ENCODE measurements at places on chromosomes 1 and 21.

DNA sequence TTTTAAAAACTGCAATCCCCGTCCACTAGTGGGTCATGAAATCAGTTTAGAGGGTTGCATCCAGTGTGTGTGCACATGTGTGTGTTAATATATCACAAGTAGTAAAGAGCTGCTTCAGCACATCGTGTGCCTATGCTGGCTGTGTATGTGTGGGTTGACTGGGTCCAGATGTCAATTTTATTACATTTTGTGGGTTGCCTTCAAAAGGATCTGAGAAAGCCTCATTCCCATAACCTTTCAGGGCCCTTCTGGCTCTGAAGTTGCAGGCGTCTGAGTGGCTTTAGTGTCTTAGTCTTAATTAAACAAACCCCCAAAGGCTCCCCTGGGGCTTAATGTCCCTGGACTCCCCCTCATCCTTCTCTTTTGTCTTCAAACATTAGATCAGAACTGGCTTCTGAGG lies 19.8 kb downstream of the PLA2G2D start:
- no peak for DNase-seq

- DNase-seq = no peak
Measured at GRCh38 chr1:229059671-229060539, 211.0 kb upstream of the RAB4A start.

DNA sequence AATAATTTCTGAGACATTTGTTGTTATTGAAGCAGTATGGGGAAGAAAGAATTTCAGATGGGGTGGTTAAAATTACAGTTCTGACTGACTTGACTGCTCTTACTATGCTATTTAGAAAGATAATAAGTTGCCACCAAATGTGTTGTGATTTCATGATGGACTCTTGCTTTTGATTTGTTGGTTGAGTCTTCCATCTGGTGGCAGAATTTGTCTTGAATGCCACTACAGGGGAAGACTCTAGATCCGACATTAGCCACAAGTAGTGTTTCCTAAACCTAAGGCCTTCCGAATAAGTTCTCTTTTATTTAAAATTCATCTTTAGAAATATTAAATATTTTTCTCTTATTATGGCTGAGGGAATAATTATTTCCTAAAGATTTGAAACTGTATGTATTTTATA lies 190.9 kb upstream of the ADGRL4 start:
- DNase-seq = peak; percentile 30

GRCh38 chr21:25872271-25872670 lies 137.5 kb downstream of the GABPA start:
- no peak for DNase-seq

DNA sequence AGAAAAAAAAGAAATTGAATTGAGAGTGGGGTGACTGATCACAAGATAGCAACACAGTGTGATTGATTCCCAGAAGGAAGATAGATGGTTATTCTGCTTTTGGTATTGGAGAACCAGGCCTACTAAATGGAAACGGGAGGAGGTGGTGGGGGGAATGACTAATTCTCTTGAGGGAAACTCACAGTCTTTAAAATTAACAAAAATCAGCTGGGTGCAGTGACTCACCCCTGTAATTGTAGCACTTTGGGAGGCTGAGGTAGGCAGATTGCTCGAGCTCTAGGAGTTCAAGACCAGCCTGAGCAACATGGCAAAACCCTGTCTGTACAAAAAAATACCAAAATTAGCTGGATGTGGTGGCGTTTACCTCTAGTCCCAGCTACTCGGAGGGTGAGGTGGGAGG lies 134.6 kb upstream of the PDE4B start:
- peak; percentile 22 for DNase-seq

- no peak for DNase-seq
Measured at GRCh38 chr21:45868488-45868887, 113.1 kb upstream of the COL6A1 start.

DNA sequence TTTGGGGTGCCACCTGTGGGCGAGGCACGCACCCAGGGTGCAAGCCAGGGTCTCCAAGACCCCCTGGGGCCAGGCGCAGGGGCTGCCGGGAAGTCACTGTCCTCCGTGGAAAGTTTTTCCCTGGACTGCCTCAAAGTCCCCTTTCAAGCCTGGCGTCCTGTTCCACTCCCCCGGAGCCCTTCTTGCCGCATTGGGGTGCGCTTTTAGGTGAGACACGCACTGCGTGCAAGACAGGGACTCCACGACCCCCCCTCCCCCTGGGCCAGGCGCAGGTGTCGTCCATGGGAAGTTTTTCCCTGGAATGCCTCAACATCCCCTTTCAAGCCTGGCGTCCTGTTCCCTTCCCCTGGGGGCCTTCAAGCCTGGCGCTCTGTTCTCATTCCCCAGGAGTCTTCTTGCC lies 137.1 kb downstream of the LIPI start:
- DNase-seq = no peak

DNA sequence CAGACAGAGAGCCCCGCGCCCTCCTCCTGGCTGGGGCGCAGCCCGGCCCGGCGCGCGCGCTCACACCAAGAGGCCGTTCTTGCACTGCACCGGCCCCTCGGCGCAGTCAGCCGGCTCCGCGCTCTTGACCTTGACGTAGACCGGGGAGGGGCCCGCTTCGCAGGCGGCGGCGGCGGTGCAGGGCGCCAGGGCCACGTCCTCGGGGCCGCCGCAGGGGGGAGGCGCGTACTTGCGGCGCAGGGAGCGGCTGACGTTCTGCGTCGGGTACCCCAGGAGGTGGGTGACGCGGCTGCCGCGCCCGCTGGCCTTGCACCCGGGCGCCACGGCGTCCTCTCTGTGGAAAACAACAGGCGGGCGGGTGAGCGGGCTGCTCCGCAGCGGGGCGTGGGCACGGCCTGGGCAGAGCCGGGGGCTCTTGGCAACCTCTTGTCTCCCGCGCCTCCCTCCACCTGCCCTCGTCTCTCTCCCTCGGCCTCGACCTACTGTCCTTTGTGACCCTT lies 7.7 kb downstream of the VSIG8 start:
- peak; percentile 84 for DNase-seq

GRCh38 chr21:44703731-44704635 lies 7.0 kb downstream of the KRTAP10-12 start:
- no peak for DNase-seq

- DNase-seq = no peak
Measured at GRCh38 chr1:172390301-172390682, 30.2 kb upstream of the C1orf105 start.

DNA sequence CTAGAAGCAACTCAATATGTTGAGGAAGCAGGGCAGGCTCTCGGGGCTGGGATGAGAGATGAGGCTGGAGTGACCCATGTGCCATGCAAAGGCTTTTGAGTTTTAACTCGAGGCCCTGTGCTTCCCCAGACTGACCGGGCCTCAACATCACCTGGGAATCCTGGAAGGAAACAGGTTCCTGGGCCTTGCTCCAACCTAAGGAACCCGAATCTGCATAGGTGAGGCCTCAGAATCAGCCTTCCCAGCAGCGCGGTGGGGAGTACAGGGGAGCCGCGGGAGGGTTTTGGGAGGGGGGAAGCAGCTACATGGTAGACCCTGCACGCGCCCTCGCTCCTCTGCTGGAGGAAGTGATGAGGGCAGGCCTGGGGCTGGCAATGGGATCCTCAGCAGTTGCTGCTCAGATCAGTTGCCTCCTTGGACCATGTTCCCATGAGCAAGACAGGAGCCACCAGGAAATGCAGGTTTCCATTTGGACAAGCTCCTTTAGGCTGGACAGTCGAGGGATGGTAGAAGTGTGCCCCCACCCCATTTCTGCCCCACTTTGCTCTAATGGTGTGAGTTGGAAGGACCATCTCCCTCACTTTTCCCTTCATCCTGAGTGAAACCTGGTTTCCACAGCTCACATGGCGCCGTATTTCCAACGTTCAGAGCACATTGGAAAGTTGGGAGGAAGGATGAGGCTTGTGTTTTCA lies 4.5 kb upstream of the KIAA1614 start:
- DNase-seq = no peak

DNA sequence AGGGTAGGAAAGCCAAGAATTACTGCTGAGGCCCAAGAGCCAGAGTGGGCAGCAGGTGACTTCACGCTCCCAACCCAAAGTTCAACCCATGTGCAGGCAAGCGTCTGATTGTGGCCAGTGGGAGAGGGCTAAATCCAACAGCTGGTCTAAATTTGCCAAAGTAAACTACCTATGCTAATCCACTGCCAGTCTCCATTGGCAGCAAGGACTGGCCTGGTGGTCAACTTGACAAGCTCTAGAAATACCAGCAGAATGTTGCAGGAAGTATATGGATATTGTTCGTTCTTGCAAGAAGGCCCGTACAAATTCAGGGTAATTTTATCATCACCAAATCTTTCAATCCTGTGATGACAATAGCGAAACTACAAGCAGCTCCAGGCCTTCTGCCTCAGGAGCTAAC lies 1.5 kb downstream of the TMEM63A start:
- DNase-seq = no peak

GRCh38 chr1:38788341-38789336 lies 70.9 kb downstream of the RRAGC start:
- DNase-seq = no peak

DNA sequence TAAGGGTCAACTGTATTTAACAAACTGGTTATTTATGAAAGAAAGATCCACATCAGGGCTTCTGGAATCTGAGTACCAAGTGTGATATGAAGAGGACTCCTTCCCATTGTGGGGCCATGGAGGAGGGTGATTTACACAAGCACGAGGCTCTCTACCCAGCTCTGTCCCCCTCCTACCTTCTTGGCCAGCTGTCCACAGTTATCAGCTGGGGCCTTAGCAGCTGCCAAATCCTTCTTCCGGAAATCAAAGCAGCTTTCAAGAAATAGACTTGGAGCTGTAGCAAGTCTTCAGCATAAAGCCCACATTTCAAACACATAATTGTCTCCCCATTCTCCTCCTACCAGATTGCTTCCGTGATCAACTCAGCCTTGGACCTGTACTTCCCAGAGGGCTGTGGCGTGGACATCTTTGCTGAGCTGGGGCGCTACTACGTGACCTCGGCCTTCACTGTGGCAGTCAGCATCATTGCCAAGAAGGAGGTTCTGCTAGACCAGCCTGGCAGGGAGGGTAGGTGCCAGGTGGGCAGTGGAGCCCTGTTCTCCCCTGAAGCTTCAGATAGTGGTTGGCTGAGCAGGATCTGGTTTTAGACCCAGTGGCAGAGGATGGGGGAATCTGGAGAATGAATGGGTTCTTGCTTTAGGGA lies 15.5 kb downstream of the AZIN2 start:
- DNase-seq = no peak

GRCh38 chr1:241024834-241025233 lies 332.2 kb downstream of the RGS7 start:
- no peak for DNase-seq

DNA sequence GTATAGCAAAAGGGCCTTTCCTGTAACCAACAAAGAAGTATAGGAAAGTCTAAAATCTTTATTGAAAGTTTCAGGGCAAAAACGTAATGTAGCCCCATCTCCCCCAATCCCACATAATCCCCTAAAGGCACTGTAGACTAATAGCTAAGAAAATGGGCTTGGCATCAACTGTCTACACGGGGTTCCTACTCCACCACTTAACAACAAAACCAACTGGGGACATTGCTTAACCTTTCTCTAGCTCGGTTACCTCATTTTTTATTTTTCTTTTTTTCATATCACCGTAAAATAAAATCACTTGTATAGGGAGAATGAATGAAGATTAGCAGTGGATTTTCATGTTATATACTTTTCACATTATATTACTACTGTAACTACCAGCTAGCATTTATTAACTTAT lies 12.3 kb downstream of the MACF1 start:
- no peak for DNase-seq

GRCh38 chr1:182614796-182615454 lies 10.7 kb upstream of the RGS16 start:
- DNase-seq = peak; percentile 92

DNA sequence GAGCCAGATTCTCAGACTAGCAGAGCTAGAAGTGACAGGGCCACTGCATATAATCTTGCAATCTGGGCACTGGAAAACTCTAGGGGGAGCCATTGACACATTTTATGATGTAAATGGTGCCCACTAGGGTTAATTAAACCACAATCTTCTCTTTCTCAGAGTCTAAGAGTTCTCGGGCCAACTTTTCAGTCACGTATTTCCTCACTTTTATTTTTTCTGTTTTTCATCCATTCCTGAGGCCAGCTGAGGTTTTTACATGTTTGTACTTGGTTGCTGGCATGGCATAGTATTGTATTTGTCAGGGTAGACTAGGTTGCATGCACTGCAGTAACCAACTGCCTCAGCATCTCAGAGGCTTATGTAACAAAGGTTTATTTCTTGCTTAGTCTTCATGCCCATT lies 138.2 kb downstream of the ZNF326 start:
- DNase-seq = peak; percentile 28

GRCh38 chr21:27265949-27266348 lies 299.1 kb upstream of the ADAMTS5 start:
- DNase-seq = no peak

GRCh38 chr1:27143401-27143800 lies 11.5 kb downstream of the SLC9A1 start:
- DNase-seq = no peak

- peak; percentile 70 for DNase-seq
Measured at GRCh38 chr1:91795591-91796389, 90.2 kb downstream of the TGFBR3 start.

- DNase-seq = no peak
Measured at GRCh38 chr1:218698141-218698540, 353.0 kb downstream of the TGFB2 start.

GRCh38 chr21:40689217-40689616 lies 157.7 kb downstream of the DSCAM start:
- DNase-seq = no peak

GRCh38 chr1:20981915-20982314 lies 194.8 kb downstream of the EIF4G3 start:
- DNase-seq = peak; percentile 27

GRCh38 chr1:160127865-160128523 lies 12.4 kb downstream of the ATP1A2 start:
- peak; percentile 71 for DNase-seq

- DNase-seq = no peak
Measured at GRCh38 chr21:17435565-17436543, 77.0 kb upstream of the CXADR start.

GRCh38 chr1:153550827-153551500 lies 1.9 kb upstream of the S100A3 start:
- no peak for DNase-seq

GRCh38 chr1:160952129-160952510 lies 2.5 kb downstream of the ITLN2 start:
- no peak for DNase-seq
